Tibial artery (tissue), 4 donors: ENCODE measurements at places on chromosomes 6 and 20.

GRCh38 chr6:111604259-111605099, 1.2 kb downstream of the TRAF3IP2 start:
- H3K27me3 ChIP-seq = no peaks in the 10 kb centered on the region
- H3K27ac ChIP-seq = peak overlapping the region; percentile 91
- peaks cover 56% of the 10 kb centered on the region for H3K4me1 ChIP-seq
- H3K36me3 ChIP-seq = no peaks in the 10 kb centered on the region
- peak overlapping the region; percentile 55 for H3K4me3 ChIP-seq
- DNase-seq = peak; percentile 93

- H3K4me3 ChIP-seq = no peak overlapping the region
- H3K36me3 ChIP-seq = no peaks in the 10 kb centered on the region
- no peaks in the 10 kb centered on the region for H3K4me1 ChIP-seq
- H3K27me3 ChIP-seq = no peaks in the 10 kb centered on the region
These were observed 67.1 kb downstream of the TPD52L1 start for GRCh38 chr6:125220712-125221111.

DNA sequence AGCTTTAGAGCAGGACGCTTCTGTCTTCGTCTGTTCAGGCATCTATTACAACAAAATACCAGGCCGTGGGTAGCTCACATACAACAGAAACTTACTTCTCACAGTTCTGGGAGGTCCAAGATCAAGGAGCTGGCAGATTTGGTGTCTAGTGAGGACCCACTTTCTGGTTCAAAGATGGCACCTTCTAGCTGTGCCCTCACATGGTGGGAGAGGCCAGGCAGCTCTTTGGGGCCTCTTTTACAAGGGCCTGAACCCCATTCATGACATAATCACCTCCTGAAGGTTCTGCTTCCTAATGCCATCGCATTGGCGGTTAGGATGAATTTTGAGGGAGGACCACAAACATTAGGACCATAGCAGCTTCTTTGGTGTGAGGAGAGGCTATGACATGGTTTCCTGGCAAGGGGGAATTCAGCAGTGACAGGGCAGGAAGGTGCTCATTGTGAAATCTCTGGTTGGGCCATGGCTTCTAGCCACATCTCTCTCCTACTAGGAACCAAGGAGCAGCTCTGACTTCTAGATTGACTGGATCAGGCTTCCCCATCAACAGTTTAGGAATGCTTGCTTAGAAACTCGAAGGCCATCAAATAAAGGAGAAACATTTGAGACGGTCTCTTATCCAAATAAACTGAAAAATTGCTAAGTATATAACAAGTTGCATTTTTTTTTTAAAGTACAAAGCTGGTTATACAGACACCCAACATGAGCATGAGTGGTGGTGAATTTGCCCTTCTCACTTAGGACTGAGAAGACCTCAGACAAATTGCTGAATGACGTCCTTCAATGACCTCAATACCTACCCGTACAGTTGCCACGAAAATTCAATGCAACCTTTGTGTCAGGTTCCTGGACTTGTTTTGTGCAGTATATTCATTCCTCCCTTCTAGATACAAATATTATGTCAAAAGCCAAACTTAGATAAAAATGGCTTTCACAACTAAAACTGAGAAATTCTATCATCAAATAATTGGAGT, 140.7 kb downstream of the ZDHHC14 start:
- no peak overlapping the region for H3K27ac ChIP-seq
- DNase-seq = no peak
- no peaks in the 10 kb centered on the region for H3K36me3 ChIP-seq
- no peaks in the 10 kb centered on the region for H3K27me3 ChIP-seq

DNA sequence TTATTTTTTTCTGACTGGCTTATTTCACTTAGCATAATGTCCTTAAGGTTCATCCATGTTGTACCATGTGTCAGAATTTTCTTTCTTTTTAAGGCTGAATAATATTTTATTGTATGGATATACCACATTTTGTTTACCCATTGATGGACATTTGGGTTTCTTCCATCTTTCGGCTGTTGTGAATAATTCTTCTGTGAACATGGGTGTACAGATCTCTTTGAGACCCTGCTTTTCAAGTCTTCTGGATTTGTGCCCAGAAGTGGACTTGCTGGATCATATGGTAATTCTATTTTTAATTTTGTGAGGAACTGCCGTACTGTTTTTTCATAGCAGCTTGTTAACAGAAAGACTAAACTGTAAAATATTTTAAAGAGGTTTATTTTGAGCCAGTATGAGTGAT, 94.6 kb upstream of the TMEM181 start:
- DNase-seq = no peak
- no peaks in the 10 kb centered on the region for H3K4me1 ChIP-seq

DNA sequence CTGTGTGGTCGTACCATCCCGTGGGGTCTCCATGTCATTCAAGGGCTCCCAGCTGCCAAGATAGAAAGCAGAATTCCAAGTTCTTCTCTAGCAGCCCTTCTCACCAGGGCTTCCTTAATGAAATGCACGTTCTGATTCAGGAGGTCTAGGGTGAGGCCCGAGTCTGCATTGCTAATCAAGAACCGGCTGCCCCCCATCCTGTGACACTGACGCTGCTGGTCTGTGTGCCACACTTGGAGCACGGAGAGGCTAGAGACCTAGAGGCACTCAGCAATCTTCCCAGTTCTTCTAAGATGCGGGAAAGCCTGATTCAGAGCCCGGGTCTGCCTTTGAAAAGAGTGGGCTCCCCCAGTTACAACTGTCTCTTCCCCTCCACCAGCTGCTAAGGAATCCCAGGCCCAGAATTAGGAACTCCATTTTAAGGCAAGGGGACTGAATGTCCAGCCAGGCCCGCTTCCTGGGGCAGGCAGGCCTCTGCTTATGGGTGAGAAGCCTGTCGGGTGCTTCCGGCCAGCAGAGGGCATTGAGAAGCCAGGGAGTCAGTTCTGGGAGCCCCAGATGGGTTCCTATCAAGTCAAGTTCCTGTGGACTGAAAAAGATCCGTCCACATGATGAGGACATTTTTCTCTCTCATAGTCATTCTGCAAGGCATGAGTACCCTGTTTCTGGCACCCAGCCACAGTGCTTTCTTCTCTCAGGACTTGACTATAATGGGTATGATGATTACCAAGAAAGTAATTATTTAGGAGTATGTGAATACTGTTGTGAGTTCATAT, 69.8 kb upstream of the RIN2 start:
- H3K27me3 ChIP-seq = no peaks in the 10 kb centered on the region
- DNase-seq = peak; percentile 78
- H3K4me3 ChIP-seq = no peak overlapping the region
- peaks cover 15% of the 10 kb centered on the region for H3K4me1 ChIP-seq
- H3K27ac ChIP-seq = peak overlapping the region; percentile 61

- no peak for DNase-seq
- H3K27ac ChIP-seq = no peak overlapping the region
- no peaks in the 10 kb centered on the region for H3K27me3 ChIP-seq
- no peaks in the 10 kb centered on the region for H3K4me1 ChIP-seq
These were observed 117.5 kb downstream of the KCNQ5 start for GRCh38 chr6:72739368-72739779.

GRCh38 chr6:138652824-138653223, 120.7 kb upstream of the CCDC28A start:
- no peak overlapping the region for H3K4me3 ChIP-seq
- no peaks in the 10 kb centered on the region for H3K27me3 ChIP-seq
- no peak for DNase-seq
- H3K36me3 ChIP-seq = no peaks in the 10 kb centered on the region
- peaks cover 12% of the 10 kb centered on the region for H3K4me1 ChIP-seq
- H3K27ac ChIP-seq = no peak overlapping the region

- no peaks in the 10 kb centered on the region for H3K27me3 ChIP-seq
- H3K4me3 ChIP-seq = no peak overlapping the region
- no peaks in the 10 kb centered on the region for H3K4me1 ChIP-seq
These were observed 137.9 kb upstream of the EXOC2 start for GRCh38 chr6:830667-831327.

GRCh38 chr6:24353861-24354260, 4.0 kb downstream of the DCDC2 start:
- peaks cover 11% of the 10 kb centered on the region for H3K4me1 ChIP-seq
- no peaks in the 10 kb centered on the region for H3K27me3 ChIP-seq
- DNase-seq = no peak
- H3K4me3 ChIP-seq = no peak overlapping the region
- H3K27ac ChIP-seq = no peak overlapping the region

DNA sequence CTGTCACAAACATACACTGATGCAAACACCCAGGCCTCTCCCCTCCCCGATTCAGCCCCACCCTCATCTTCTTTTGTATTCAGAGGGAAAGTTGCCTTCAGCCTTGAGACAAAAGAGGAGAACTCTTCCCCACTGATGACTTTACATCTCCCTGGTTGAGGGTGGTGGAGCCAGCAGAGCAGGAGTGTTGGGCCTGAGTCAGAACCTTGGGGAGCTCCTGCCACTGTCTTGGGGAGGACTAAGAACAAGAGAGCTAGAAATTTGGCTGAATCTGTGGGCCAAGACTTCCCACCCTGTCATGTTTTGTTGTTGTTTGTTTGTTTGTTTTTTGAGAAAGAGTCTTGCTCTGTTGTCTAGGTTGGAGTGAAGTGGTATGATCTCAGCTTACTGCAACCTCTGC, 89.1 kb downstream of the MDGA1 start:
- DNase-seq = no peak
- no peaks in the 10 kb centered on the region for H3K4me1 ChIP-seq
- no peak overlapping the region for H3K27ac ChIP-seq
- H3K4me3 ChIP-seq = no peak overlapping the region

DNA sequence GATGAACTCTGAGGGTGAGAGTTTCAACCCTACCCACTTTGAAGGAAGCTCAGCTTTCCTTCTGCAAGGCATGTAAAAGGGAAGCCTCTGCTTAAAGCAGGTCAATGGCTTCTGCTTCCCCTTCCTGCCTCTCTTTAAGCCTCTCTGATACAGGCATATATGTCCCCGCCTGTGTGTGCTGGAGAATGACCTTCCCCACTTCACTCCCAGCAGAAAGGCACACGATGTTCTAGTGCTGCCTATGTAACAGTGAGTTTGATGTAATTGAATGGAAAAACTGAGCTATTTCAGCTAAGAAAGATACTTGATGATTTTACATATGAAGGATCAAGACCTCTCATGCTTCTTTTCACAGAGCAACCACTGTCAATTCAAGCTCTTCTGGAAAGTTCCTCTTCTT, 632.2 kb downstream of the HACE1 start:
- no peak overlapping the region for H3K27ac ChIP-seq
- no peaks in the 10 kb centered on the region for H3K36me3 ChIP-seq
- H3K4me3 ChIP-seq = no peak overlapping the region
- DNase-seq = no peak
- no peaks in the 10 kb centered on the region for H3K27me3 ChIP-seq

- no peaks in the 10 kb centered on the region for H3K36me3 ChIP-seq
- H3K27me3 ChIP-seq = no peaks in the 10 kb centered on the region
- no peak overlapping the region for H3K27ac ChIP-seq
- no peak overlapping the region for H3K4me3 ChIP-seq
- H3K4me1 ChIP-seq = no peaks in the 10 kb centered on the region
- no peak for DNase-seq
These were observed 126.1 kb upstream of the UST start for GRCh38 chr6:148620579-148621298.

DNA sequence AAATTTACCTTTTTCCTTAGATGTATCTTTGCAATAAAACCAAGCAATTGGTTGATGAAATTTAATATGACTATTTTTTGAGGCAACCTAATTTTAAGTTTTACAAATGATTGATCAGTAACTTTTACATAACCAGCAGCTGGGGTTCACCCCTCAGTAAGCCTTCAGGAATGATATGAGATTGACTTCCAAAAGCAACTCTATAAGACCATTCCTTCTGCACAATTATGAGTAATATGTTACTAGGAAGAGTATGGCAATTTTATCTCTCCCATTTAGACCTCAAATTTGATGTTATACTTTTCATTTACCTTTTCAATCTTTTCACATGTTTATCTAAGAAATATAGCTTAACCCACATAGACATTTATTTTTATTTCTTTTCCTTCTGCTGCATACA, 1546.3 kb downstream of the HACE1 start:
- no peak overlapping the region for H3K27ac ChIP-seq
- no peak for DNase-seq
- no peaks in the 10 kb centered on the region for H3K27me3 ChIP-seq

DNA sequence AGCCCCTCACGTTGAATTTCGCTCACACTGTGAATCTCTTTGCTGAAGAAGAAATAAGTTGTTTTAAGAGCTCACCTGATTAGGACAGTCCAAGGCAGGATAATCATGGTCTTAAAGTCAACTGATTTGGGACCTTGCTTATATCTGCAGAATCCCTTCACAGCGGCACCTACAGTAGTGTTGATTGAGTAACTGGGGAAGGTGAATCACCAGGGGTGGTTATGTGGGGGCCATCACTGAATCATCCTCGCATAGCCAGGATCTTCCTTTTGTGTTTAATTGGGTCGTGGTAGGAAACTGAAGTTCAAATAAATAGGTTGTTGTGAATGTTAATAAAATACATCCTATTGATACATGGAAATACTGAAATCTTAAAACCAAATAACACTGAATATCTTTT, 20.2 kb upstream of the MICA start:
- H3K4me3 ChIP-seq = no peak overlapping the region
- no peaks in the 10 kb centered on the region for H3K4me1 ChIP-seq
- no peaks in the 10 kb centered on the region for H3K27me3 ChIP-seq
- DNase-seq = no peak

DNA sequence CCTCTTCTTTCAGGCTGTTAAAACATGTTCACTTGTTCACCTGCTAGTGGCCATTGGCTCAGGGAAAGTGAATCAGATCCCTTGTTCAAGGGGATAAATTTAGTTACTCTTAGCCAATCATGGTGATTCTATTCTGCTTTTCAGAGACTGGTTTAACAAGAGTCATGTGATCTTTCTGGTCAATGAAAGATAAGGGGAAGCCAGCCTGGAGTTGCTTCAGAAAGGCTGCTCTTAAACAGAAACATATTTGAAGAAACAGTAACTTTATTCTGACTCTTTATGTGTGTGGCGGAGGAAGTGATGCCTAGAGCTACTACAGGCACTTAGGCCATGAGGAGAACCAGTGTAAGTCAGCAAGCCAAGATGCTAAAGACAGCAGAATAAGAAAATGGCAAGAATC, 28.1 kb upstream of the AHI1 start:
- no peaks in the 10 kb centered on the region for H3K4me1 ChIP-seq
- H3K4me3 ChIP-seq = no peak overlapping the region
- H3K36me3 ChIP-seq = no peaks in the 10 kb centered on the region

DNA sequence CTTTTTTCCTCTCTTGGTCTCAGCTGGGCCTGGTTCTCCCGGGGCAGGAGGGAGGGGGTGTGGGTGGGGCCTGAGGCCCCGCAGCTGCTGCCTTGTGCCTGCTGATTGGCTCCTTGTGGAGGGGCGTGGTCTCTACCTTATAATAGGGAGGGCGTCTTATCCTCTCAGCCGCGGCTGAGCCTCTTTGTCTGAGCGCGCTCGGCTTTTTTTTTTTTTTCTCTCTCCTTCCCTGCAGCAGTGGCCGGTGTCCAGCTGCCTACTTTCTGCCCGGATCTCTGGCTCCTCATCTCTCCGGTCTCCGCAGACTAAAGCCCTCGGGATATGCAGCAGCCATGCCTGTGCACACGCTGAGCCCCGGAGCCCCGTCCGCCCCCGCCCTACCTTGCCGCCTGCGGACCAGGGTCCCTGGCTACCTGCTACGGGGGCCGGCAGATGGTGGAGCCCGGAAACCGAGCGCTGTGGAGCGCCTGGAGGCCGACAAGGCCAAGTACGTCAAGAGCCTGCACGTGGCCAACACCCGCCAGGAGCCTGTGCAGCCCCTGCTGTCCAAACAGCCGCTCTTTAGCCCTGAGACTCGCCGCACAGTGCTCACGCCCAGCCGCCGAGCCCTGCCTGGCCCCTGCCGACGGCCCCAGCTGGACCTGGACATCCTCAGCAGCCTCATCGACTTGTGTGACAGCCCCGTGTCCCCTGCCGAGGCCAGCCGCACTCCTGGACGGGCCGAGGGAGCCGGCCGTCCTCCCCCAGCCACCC, 11.1 kb downstream of the FAM110A start:
- H3K36me3 ChIP-seq = no peaks in the 10 kb centered on the region
- peaks cover 37% of the 10 kb centered on the region for H3K4me1 ChIP-seq
- peak; percentile 90 for DNase-seq
- H3K4me3 ChIP-seq = peak overlapping the region; percentile 47
- H3K27ac ChIP-seq = no peak overlapping the region
- H3K27me3 ChIP-seq = peaks cover 24% of the 10 kb centered on the region
